ENCODE measurements at places on chromosomes 2 and 18. TPM values are rescaled to one million over a fixed set of nuclear protein-coding genes. Genes with fewer than 3 reads are reported as not detected.

Gene ST6GAL2
- 15.8 TPM for polyA plus RNA-seq

Gene CCDC150
- polyA plus RNA-seq, result 21.0 TPM

GRCh38 chr2:36318547-36318946 is 37.0 kb upstream of the CRIM1 start:
- no peak for DNase-seq

GRCh38 chr2:218093879-218094278 is 24.8 kb downstream of the RUFY4 start:
- no peak for DNase-seq

Gene EML6
- polyA plus RNA-seq, result 16.4 TPM

Gene KCNJ3
- 8.6 TPM for polyA plus RNA-seq

All from right renal pelvis (tissue), 4 donors.